ENCODE measurements at places on chromosomes 13 and 19.

- no peak for DNase-seq
Observed at GRCh38 chr19:33868076-33868735, 71.5 kb downstream of the KCTD15 start.

- DNase-seq, result no peak
Observed at GRCh38 chr13:94063096-94063495, 416.4 kb downstream of the DCT start.

- no peak for DNase-seq
Observed at GRCh38 chr13:41565846-41566245, 108.5 kb downstream of the RGCC start.

- no peak for DNase-seq
Observed at GRCh38 chr13:42331009-42331408, 59.1 kb downstream of the AKAP11 start.

GRCh38 chr19:6412447-6413091, 12.0 kb downstream of the KHSRP start:
- DNase-seq, result no peak

DNA sequence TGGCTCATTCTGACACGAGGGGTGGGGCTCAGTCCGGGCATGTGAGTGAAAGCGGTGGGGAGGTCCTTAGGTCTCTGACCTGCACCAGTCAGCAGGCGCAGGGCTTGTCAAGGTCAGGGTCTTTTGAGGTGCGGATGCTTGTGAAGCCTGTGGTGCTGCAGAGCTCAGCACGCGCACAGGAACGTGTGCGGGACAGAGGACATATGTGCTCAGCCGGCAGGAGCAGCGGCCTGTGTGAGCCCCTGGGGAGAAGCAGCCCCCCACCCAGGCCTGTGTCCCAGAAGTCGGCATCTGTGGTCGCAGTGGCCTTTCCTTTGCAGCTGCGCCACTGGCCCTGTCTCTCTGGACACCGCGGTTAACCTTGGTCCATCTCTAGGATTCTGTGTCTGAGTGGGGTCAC, 30.9 kb downstream of the ATP4B start:
- no peak for DNase-seq

DNA sequence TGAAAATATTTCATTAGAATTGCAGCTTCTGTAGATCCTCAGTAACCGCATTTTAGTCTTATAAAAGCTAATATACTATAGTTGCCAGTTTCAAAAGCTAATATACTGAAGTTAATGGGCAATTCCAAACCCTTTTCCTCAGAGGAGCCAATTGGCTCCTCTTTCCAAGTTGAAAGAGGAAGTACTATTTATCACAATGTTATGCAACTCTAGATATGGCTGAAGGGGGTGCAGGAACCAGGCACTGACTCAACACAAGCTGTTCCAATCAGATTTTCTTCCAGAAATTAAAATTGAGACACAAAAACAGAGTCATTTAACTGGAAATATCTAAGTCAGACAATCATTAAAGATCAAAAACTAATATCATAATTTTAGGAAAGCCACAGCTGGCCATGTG, 258.9 kb downstream of the PCDH20 start:
- no peak for DNase-seq

DNA sequence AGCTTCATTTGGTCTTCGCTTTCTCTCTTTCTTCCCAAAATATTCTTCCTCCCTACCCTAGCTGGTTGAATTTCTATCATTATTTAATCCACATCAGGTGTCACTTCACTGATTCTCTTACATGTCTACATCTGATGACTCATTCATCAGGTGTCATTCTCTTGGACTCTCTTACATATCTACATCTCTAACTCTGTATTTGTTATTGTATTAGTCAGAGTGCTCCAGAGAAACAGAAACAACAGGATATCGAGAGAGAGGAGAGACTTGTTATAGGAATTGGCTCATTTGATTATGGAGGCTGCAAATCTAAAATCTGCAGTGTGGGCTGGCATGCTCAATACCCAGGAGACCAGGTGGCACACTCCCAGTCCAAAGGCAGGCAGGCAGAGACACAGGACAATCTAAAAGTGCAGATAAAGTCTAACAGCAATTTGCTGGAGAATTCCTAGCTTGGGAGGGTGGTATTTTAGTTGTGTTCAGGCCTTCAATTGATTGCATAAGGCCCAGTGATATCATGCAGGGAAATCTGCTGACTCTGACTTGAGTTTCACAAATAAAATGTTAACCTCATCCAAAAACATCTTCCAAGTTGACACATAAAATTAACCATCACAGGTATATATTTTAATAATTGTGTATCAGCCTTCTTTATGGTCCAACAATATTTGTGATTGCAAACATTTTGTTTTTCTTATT, 541.4 kb upstream of the SLITRK5 start:
- DNase-seq, result no peak

DNA sequence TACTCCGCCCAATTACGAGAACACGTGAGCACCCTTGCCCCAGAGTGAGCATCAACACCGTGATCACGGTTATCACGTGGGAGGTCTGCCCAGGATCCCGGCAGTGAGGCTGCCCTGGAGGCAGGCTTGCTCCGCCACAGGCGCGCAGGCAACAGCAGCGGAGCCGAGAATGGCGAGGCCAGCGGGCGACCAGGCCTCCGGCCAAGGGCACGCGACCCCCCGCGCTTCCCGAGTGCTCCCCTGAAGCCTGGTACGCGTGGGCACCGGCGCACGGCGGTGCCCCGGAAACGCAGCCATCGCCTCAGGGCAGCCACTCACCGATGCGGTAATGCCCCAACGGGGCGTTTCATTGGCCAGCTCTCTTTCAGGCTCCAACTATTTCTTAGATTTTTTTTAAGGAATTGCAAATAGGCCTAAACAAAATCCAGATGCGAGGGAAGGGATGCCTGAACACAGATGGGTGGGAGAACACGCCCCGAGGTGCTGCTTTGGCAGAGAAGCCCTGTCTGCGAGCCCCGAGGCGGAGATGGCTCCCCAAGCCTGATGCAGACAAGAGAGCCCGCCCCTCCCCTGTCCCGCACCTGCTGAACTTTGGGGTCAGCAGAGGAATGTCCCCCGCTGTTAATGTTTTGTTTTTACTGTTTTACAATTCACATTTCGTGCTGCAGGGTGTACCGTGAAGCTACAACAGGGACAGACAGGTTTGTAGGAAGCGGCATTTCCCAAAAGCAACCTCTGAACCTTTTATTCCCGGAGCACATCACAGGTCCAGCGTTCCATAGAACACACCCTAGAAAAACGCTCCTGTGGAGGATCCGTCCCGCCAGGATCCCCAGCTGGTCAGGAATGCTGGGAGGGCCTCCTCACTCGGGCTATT, 132.7 kb downstream of the ZDHHC20 start:
- DNase-seq, result peak; percentile 22

DNA sequence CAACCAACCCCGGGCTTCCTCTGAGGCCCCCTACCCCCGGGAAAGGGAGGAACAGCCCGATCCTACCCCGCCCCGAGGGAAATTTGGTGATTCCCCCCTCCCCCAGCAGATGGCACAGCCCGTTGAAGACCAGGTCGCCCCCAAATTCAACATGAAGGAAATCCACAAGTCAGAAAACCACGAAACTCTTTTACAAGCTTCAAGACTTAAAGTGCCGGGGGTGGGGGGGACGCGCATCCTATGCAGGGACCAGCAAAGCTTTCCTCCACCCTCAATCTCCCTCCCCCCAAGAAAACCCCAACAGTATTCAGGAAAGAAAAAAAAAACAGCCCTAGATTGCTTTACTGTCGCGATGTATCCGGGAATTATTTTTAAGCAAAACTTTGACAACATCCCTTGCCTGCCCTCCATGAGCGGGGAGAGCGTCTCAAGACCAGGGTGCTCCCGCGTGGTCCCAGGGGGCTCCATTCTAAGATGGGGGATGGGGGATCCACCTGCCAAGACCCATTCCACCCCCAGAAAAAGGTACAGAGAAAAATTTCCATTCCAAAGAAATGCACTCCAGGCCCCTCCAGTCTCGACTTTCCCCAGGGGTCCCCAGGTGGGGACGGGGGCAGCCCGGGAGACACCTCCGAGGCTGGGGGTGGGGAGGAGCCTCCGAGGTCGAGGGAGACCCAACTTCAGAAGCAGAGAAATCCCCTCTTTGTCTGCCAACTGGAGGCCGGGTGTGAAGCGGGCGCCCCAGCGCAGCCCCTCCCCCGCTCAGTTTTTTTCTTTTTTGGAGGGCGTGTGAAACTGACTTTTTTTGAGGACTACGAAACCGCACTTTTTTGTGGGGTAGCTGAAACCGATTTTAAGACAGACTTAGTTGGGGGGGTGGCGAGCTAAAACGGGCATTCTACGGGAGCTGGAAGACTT, 1.5 kb downstream of the TCF3 start:
- no peak for DNase-seq

DNA sequence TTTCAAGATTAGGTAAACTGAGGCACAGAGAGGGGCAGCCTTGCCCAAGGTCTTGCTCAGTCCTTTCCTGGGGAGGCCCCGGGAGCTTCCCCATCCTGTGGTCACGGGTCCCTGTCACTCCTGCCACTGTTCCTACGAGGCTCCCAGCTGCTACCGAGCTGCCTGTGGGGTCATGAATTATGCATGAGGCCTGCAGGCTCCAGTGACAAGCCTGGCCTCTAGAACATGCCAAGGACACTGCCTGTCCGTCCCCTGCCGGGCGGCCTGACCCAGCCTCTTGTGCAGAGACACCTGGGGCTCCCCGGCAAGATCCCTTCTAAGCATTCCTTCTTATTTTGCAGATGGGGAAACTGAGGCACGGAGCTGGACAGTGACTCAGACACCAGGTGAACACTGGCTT, 2.7 kb downstream of the FCHO1 start:
- DNase-seq, result peak; percentile 67

DNA sequence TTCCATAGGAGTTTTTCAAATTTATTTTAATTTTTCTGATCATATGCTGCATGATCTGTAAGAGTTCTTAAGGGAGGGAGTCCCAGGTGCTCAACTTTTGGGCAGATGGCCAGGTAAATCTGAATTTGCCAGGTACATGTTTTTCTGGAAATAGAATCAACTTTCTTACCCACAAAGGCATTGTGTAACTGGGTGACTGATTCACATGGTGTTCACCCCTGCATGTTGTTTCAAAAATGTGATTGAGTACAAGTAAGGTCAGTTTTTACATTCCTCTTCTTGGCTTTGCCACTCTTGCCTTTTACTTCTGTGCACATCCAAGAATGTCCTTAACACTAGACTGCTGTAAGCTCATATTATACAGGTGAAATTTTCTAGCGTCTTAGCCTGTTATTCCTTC, 30.4 kb downstream of the RB1 start:
- no peak for DNase-seq

DNA sequence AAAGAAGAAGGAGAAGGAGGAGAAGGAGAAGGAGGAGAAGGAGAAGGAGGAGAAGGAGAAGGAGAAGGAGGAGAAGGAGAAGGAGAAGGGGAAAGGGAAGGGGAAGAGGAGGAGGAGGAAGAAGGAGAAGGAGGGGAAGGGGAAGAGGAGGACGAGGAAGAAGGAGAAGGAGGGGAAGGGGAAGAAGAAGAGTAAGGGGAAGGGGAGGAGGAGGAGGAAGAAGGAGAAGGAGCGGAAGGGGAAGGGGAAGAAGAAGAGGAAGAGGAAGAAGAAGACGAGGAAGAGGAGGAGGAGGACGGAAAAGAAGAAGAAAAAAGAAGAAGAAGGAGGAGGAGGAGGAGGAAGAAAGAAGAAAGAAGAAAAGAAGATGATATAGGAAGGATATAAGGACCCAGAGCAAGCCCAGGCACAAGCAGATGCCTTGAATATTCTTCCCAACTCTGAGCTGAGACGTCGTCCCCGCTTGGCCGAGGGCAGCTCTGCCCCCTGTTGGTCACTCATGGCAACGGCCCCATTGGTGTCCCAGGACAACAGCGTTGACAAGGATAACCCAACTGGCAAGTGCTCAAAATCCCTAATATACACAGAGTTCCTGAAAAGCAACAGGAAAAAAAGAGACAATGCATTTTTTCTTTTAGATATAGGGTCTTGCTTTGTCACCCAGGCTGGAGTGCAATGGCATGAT, 30.6 kb upstream of the IGSF23 start:
- DNase-seq, result no peak

DNA sequence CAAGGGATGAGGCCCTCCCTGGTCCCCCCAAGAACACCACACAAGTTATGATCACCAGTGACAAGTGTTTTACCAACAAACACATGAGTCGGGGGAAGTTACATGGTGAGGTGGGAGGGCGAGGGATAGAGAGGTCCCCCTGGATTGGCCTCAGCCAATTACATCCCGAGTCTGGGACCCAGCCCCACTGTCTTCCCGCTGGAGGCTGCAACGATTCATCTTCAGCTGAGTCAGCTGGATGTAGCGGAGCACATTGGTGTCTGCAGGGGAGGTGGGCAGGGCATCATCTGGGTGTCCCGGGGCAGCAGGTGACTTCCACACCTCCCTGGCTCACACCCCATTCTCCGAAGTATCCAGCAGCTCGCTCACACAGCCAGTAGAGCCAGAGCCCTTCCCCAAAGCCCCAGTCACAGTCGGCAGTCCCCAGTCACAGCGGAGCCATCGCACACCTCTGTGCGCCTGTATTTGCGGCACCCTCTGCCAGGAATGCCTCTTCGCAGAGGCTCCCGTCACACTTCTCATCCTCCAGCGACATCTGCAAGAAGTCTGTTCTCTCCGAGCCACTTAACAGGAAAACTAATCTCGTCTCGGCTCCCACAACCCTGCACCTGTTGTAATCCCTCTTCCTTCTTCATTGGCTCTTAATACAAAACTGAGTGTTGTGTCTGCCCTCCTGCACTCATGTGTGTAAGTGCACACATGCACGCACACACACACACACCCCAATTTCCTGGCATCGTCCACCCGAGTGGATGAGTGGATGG, 2.0 kb downstream of the TTC9B start:
- DNase-seq, result no peak

DNA sequence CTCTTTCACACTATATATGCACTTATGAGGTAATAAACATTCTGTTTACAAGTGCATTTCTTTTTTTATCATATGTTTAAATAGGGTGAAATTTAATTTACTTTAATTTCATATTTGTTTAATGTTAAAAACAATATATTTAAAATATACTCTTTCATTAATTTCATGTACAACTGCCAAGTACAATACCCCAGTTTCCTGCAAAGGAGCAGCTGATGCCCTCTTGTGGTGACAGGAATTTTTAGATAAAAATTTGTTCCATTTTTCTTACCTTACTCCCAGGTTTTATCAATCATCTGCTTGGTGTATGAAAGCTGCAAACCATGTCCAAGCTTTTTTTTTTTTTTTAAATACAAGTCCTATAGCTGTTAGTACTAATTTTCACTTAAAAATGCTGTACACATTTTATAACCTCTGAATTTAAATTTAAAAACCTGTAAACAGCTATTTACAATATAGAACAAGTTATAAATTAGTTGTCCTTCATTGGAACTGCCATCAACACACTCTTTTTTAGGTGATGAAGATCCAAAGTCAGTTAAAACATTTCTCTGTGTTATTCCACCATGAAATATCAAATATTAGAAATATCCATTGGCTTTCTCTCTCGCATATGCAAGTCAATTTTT, 4.9 kb downstream of the PCDH20 start:
- no peak for DNase-seq

GRCh38 chr13:44609137-44609536, 33.0 kb upstream of the TSC22D1 start:
- DNase-seq, result no peak

DNA sequence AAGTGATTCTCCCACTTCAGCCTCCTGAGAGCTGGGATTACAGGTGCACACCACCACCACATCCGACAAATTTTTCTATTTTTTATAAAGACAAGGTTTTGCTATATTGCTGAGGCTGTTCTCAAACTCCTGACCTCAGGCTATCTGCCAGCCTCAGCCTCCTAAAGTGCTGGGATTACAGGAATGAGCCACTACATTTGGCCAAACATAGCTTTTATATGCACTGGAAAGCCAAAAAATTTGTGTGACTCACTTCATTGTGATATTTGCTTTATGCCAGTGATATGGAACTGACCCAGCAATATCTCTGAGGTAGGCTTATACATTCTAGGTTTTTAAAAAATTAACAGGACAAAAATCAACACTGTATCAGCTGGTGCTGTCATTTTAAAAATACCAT, 26.8 kb upstream of the ACOD1 start:
- DNase-seq, result no peak
